ENCODE measurements at places on chromosomes 1 and 21.

DNA sequence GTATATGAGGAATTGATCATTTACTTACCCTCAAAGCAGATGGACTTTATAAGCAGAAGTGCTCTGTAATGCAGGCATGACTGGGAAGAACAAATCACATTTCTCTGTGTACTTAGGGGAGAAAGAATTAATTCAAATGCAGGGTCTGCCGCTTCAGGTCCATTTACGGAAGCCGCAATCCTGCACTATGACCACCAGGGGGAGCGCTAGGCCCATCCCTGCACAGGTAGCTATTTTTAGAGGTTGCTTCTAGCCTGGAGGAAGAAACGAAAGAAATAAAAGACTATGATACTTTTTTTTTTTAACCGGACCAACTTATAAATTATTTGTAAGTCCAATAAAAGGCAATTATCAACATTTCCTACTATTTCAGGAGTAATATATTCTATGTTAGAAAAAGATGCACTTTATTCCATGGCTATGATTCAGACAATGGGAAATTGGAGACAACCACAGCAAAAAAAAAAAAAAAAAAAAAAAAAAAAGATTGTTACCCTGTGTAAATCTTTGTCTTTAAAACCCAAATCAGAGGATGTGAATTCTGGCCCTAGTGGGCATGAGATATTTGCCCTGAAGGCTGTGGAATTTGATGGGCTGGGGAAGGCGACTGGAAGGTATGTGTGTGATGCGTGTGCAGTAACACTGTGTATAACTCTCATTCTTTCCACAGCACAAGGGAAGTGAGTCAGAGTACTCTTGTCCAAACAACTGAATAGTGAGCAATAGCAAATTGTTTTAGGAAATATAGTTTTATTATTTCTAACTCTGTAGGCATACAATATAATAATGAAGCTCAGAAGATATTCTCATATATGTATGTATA, 12.9 kb upstream of the FYB2 start:
- DNase-seq: peak; percentile 62

DNA sequence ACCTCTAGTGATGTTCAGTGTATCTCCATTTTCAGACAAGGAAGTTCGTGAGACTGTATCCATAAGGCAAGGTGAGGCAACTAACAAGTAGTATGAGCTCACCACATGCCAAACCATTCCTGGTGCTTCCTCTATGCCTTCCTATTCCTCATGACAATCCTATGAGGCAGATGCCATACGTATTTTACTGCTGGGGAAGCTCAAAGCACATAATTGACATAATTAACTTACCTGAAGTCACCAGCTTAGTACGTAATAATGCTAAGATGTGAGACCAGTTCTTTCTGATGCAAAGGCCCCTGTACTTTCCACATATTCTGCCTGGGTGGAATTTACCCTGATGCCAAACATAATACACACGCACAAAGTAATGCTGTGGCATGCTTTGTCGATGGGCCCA, 83.6 kb upstream of the NFIA start:
- DNase-seq: no peak

- DNase-seq: peak; percentile 55
Observed at GRCh38 chr1:9004700-9005394, 21.4 kb downstream of the SLC2A7 start.

DNA sequence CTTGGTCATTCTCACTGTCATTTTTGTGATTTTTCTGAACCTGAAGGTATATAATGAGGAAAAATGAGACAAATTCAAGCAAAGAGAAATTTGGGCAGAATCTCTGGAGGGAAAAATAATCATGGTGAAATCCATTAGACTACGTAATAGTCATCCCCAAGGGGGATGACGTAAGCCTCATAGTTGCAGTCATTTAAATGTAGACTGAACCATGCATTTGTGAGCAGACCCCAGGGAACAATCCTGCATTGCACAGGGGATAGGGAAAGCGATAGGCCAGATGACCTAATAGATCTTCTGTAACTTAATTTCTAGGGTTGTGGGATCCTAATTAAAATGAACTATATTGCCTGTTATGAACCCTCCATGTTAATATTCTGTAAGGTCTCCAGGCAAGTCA, 167.4 kb upstream of the C1orf21 start:
- no peak for DNase-seq

DNA sequence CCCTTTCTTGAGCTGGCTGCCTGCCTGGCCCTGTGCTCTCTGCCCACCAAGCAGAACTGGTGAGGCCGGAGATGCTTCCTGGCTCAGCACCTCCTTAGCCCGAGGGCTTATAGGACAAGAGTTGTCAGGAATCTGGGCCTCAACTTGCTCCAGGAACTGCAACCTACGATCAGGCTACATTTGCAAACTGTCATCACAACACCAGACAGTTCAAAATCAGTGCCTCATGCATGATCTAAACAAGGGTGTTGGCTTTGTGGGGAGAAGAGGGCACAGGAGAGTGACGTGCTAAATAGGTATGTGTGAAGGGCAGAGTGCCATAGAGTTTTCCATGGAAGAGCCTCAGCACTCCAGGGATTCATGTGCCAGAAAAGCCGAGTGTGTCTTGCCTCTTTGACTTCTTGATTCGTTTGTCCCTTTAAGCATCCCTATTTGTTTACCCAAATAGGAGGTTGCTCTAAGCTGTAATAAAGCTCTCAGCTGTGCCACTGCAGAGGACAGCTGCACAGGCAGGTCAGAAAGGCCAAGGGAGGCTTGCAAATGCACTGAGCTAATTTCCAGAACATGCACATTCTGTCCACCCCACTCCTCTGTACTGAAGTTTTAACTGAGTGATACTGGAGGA, 30.2 kb upstream of the NEK2 start:
- no peak for DNase-seq

DNA sequence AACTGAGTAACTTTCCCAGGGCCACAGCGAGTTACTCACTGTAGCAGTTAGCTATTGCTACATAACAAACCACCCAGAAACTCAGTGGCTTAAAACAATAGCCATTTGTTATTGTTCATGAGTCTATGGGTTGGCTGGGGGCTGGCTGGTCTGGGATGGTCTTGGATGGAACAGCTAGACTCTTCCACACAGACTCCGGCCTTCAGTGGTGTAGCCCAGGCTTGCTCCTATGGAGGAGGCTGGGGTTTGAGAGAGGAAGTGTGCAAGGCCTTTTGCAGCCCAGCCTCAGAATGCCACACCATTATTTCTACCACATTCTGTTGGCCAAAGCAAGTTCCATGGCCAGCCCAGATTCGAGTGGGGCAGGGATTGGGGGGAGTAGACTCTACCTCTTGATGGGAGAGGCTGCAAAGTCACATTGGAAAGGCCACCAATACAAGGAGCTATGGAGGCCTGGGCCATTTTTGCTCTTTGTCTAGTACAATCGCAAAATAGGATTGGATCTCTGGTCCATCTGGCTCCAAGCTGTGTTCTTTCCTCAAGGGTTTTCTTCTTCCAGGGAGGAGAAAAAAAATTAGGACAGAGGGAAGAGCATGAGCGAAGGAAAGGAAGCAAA, 37.5 kb upstream of the TTC22 start:
- no peak for DNase-seq

DNA sequence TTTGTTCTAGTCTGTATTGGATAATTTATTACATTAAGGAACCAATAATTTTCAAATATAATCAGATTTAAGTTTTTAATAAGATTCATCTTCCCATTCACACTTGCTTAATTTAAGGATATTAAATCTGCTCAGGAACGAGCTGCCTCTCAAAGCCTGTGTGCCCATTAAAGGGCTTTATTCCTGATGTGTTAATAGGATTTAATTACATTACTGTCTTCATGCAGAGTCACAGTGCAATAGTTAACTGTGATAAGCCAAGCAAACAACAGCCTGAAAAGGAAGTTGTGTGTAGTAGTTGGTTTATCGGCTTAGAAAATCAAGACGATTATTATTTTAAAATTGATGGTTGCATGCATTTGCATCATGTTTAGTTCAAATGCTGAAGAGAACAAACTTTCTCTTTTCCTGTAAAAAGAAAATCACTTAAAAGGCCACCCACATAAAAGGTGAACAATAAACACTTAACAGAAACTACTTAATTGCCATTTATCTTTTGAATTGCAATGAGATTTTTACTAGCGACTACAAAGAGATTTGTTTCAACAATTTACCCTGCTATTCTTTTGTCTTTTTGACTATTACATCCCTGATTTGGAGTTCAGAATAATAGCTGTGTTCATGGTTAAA, 174.6 kb downstream of the RWDD3 start:
- DNase-seq: no peak

DNA sequence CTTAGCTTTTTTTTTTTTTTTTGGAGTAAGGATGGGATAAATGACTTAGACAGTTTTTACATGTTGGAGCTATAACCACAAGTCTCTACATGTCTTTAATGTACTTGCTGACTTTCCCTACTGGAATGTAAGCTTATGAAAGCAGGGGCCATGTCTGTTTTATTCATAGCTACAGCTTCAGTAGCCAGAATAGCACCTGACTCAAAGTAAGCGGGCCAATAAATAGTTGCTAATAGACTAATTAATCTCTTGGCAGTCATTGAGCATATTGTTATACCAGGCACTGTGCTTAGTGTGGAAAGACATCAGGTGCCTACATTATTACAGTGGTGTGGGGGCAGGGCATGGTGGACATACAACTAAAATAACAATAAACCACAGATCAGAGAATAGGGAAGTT, 84.4 kb upstream of the HOOK1 start:
- no peak for DNase-seq

DNA sequence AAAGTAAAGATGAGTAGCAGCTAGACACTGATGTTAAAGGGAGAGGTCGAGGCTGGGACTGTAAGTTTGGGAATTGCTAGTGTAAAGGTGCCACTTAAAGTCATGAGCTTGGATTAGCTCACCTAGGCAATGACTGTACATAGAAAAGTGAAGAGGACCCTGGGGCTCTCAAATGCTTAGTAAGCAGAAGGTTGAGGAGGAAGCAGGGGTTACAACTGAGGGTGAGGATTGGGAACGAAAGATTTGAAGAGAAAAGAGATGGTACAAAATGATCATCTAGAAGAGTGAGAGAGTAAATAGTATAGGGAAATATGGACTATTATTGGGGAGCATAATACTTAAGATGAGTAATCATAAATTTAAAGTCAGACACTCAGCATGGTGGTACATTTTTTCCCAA, 63.1 kb upstream of the TNFSF4 start:
- no peak for DNase-seq

DNA sequence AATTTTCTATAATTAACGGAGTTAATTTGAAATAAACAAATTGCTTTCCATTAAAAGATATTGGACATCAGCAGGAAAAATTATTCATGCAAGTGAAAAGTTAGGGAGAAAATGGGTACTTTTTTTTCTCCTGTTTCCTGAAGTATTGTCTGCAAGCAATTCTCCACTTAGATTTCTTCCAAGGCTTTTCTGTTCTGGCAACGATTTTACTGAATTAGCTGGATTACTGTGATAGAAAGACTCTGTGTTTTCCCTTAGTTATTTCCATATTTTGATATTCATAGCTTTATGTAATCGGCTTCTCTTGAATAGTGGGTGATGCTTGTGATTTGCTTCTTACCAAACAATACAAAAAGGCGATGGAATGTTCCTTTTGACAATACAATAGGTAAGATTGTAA, 1333.9 kb downstream of the AMY1C start:
- DNase-seq: no peak

GRCh38 chr1:167057241-167057688, 32.9 kb downstream of the GPA33 start:
- DNase-seq: peak; percentile 74

GRCh38 chr1:73463873-73464272, 734.1 kb downstream of the LRRIQ3 start:
- DNase-seq: no peak

- DNase-seq: no peak
Observed at GRCh38 chr1:179742717-179743678, at the start of gene FAM163A. TSS of gene FAM163A (plus strand) at chr1:179743291. CDS start at chr1:179813098, 69,807 bp downstream.

GRCh38 chr1:147539122-147539575, 2.2 kb upstream of the BCL9 start:
- DNase-seq: no peak

GRCh38 chr1:227924833-227925574, 22.7 kb downstream of the WNT9A start:
- no peak for DNase-seq

GRCh38 chr1:44267438-44267837, 54.2 kb downstream of the DMAP1 start:
- no peak for DNase-seq

- DNase-seq: no peak
Observed at GRCh38 chr1:246302711-246303317, 204.3 kb downstream of the SMYD3 start.

DNA sequence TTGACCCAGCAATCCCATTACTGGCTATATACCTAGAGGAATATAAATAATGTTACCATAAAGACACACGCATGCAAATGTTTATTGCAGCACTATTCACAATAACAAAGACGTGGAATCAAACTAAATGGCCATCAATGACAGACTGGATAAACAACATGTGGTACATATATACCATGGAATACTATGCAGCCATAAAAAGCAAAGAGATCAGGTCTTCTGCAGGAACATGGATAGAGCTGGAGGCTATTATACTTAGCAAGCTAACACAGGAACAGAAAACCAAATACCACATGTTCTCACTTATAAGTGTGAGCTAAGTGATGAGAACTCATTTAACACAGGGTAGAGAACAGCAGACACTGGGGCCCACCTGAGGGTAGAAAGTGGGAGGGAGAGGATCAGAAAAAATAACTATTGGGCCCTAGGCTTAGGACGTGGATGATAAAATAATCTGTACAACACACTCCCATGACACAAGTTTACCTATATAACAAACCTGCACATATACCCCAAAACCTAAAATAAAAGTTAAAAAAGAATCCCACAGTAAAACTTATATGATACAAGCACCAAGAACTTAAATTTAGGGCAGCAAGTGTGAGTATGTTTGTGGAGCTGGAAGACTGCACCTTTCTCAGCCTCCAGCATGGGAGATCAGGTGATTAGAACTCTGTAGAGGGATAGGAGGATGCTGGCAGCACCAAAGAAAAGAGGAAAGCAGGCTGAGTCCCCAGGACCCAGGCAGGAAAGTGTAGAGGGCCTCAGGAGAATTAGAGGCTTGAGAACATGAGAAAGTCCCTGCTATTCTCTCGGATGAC, 320.8 kb upstream of the USP24 start:
- no peak for DNase-seq

DNA sequence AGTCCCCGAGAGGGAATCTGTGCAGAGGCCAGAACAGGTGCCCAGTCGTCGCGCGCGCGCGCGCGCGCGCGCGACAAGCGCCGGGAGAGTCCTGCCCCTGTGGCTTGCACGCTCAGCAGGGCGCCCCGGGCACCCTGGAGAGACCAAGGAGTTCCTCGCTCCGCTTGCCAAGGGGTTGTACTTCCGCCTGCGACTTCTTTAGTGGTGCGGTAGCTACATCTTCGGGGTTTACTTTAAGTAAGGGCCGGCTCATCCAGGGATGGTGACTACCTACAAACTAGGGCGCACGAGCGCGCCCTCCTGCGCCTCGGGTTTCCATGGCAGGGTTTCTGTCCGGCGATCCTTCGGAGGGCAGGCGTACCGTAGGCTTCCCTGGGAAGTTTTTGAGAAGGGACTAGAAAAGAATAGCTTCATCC, 1.4 kb downstream of the LHX4 start:
- peak; percentile 63 for DNase-seq
